ENCODE measurements at places on chromosomes 5 and 9.
A peak's percentile ranks its signal among the peaks of the same experiment; 100 is the strongest.

DNA sequence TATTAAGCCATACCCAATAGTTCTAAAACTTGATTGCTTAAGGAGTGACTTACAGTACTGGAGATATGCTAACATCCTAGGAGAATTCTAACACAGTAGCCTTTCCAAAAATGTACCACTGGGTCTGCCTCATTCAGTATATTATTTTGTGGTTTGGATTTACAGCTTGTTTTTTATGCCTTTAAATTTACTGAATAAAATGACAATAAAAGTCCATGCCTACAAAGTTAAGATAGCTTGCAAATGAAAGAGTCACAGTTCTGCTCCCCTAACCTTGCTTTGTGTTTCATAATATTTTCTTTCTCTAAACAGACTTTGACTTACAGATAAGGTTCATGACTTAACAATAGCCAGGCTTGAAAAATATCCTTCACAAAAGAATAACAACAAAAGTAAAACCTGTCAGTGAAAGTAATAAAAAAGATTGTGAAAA lies 951.1 kb upstream of the NUDT12 start:
- no peak for DNase-seq

- DNase-seq = no peak
Observed at GRCh38 chr5:76475936-76476335, 72.9 kb downstream of the IQGAP2 start.

DNA sequence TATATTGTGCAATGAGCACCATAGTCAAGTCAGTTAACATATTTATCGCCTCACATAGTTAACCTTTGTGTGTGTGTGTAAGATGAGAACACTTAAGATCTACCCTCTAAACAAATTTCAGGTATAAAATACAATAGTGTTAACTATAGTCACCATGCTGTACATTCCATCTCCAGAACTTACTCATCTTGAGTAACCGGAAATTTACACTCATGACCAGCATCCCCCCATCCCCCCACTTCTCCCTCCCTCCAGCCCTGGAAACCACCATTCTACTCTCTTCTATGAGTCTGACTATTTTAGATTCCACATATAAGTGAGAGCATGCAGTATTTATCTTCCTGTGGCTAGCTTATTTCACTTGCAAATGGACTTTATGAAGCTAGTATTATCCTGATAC lies 40.3 kb downstream of the ZNF354A start:
- DNase-seq = no peak

DNA sequence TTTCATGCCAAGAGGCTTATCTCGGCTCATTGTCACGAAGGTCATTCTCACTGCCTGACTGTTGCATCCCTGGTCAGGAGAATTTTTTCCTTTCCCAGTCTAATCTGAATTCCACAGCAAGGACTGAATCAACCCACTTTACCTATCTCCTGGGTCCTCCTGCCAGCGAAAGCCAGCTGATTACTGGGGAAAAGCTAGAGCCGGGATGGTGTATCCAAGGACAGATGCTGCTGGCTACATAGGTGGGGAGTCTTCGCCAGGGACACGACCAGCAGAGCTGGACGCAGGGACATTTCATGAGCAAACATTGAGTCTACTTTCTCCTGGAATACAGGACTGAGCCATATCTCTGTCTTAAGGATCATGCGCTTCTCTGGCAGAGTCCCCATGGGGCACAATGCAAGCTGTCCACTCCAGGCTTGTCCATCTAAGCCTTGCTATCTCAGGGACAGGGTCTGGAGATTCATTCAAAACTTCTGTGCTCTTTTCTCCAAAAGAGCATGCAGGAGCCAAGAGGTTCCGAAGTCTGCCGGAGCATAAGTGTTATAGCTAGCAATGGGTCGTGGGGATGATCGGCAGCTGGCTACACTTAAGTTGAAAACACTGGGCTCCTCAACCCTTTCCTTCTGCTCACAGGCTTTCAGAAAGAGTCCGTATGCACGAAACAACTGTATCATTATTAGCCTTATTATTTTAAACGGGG lies 6.5 kb upstream of the HAND1 start:
- no peak for DNase-seq

DNA sequence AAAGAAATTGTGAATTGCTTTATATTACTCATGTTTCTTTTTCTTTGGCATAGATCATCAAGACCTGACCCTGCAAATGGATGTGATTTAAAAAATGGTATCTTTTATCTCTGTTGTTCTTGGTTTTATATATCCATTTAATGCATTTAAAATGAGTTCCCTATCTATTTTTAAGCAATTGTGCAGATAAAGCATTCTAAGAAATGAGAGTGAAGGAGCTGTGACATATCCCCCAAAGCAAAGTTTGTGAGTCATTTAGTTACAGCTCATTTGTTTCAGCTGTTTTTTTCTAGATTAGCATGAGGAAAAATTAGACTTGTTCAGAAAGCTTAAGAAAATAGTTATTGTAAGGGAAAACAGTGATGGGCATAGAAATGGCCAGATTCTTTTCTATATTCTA lies 7.6 kb upstream of the ELOVL7 start:
- DNase-seq = no peak

DNA sequence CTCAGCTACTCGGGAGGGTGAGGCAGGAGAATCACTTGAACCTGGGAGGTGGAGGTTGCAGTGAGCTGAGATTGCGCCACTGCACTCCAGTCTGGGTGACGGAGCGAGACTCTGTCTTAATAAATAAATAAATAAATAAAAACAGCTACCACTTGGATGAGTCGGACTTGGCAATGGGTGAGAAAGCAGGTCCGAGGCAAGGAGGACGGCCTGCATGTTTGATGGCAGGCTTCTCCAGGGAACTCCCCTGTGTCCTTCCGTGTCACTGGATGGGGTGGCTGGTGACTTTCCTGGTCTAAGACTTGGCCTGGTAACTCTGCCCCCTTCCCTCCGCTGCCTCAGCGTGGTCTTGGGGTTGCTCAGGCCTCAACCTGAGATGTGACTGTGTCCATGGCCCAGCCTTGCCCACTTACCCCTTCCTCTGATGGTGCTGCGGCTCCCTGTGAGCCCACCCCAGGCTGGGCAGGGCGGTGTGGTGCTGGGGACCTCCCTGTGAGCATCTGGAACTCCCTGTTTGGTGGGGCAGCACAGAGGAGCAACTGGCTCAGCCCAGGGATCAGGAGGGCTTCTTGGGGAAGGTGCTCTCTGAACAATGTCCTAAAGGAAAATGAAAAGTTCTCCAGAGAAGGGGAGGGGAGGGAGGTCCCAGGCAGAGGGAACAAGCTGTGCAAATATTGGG lies 62.5 kb upstream of the PSD2 start:
- no peak for DNase-seq

DNA sequence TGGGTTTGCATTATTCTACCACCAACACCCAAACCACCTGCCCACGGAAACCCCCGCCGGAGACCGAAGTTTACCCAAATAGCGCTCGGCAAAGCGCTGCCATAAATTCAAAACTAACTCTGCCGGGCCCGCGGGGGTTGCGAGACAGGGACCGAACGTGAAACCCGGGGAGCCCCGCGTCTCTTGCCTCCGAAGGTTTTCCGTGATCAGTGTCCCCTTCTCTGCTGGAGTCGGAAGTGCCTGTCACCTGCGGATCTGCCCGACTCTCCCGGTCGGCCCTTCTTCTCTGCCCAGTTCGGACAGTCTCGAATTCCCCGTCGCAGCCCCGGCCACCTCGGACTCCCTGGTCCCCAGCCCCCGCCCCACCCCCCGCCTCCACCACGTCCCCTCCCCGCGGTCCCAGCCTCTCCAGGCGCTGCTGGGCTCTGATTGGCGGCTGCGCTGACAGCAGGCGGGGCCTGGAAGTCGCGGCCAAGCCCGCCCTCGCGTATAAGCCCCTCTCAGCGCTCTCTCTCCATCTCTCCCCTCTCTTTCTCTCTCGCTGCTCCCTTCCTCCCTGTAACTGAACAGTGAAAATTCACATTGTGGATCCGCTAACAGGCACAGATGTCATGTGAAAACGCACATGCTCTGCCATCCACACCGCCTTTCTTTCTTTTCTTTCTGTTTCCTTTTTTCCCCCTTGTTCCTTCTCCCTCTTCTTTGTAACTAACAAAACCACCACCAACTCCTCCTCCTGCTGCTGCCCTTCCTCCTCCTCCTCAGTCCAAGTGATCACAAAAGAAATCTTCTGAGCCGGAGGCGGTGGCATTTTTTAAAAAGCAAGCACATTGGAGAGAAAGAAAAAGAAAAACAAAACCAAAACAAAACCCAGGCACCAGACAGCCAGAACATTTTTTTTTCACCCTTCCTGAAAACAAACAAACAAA lies at the start of gene RORB:
Gene RORB (plus strand): TSS at position 517 of the 929 bp plus-strand sequence. CDS start 642 bp downstream, outside the sequence.
- DNase-seq = peak; percentile 18

DNA sequence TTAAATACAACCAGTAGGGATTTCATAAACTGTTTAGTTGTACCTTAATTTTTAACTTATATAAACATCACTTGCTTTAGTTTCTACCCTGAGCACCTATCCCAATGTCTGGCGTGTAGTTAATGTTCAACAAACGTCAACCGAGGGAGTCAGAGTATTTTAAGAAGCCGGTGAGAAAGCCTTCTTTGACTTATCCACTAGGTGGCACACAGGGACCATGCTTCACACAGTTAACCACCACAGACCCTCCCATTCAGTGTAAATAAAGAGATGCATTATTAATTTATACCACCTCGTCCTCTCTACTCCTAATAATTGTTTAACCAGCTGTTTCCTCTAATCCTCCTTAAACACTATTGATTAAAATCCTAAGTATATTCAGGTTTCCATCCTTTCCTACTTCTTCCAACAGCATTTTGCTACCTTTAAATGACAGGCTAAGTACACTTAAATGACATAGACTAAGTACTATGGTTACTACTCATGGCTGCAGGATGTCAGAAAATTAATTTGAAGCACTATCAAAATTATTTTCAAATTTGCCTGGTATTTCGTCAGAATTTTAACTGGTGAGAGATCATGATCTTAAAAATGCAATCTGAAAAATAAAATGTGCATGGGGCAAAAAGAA lies 2.3 kb downstream of the HAPLN1 start:
- DNase-seq = no peak

DNA sequence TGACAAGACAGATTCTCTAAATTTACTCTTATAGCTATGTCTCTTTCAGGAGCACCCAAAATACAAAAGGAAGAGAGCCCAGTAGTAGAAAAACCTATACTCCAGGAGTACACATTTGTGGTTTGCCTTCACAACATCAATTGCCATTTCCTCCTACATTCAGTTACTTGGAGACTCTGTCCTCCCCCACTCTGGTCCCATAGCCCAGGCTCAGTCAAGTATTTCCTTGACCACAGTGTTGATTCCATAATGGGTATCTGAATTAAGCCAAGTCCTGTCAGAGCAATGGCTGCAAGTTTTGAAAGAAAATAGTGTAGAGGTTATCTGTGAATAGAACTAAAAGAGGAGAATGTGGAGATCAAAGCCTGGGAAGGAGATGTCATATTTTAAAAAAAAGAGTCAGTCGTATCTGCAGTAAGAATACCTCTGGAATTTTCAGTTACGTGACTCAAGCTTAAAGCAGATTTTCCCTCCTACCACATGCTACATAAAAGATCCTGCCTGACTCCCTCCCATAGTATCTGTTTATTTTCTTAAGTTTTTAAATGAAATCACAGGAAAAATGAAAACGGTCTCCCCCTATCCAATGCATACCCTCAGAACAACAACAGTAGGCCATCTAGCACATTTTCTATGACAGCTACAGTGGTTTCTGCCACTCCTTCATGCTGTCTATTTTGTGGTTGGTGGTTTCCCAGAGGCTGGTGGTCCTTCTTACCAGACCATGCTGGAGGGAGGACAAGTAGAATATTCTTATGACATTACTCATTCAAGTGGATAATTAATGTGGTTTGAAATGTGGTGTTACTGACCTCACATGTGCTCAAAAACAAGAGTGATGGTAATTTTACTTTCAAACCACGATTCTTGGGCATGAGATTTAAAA lies 249.7 kb upstream of the TMEM161B start:
- DNase-seq = no peak

DNA sequence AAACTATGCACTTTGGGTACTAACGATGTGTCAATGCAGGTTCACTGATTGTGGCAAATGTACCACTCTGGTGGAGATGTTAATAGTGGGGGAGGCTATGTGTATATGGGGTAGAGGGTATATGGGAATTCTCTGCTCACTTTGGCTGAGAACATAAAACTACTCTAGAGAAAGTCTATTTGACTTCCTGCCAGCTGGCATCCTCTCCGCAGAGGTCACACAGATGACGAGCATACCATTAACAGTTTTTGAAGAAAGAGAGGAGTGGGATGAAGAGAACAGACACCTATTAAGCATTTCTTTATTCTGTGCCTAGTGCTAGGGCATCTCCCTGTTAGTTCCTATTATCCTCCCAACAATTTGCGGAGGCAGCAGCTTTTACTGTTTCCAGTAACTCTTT lies 58.4 kb upstream of the TRIM32 start:
- no peak for DNase-seq

GRCh38 chr9:31078175-31078574 lies 1306.3 kb upstream of the ACO1 start:
- DNase-seq = no peak

- DNase-seq = no peak
Observed at GRCh38 chr9:18566121-18566520, 92.2 kb downstream of the ADAMTSL1 start.

DNA sequence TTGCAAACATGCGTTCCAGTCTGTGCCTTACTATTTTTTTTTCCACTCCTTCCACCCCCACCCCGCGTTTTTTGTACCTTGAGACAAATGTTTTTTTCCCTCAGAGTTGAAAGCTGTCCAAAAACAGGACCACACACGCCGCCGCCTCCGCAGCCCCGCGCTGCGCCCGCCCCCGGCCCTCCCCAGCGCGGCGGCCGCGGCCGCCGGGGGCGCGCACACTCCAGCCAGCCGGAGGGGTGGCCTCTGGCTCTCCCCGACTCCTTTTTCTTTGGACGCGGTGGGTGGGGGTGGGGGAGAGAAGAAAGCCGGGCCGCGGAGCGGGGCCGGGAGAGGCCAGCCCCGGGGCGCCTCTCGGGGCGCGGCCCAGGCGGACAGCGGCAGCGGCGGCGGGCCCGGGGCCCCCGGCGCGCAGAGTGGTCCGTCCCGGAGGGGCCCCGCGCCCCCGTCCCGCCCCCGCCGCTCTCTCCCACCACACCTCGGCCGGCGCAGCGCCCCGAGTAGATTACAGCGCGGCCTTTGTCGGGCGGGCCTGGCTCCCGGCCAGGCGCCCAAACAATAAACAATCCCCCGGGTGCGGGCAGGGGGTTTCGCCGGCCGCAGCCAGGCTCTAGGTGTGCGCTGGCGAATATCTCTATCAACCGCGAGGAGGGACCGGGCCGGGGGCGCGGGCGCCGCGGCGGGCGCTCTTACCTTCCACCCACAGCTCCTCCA lies 10.9 kb downstream of the PTCH1 start:
- no peak for DNase-seq

DNA sequence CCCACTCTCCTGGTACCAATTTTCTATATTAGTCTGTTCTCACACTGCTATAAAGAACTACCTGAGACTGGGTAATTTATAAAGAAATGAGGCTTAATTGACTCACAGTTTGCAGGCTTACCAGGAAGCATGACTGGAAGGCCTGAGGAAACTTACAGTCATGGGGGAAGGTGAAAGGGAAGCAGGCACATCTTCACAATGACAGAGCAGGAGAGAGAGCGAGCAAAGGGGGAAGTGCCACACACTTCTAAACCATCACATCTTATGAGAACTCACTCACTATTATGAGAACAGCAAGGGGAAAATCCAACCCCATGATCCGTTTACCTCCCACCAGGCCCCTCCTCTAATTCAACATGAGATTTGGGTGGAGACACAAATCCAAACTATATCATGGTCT lies 72.2 kb downstream of the ATG10 start:
- no peak for DNase-seq

Measured in activated CD8-positive, alpha-beta memory T cell treated with anti-CD3 and anti-CD28 coated beads for 4 hours (primary cell).